ENCODE measurements at places on chromosomes 5 and 9. TPM values are rescaled to one million over a fixed set of nuclear protein-coding genes. Genes with fewer than 3 reads are reported as not detected.

GRCh38 chr9:109263358-109263757 is 57.5 kb downstream of the EPB41L4B start:
- H3K27me3 ChIP-seq, result no peaks in the 10 kb centered on the region
- H3K4me1 ChIP-seq, result no peaks in the 10 kb centered on the region
- DNase-seq, result no peak
- H3K36me3 ChIP-seq, result no peaks in the 10 kb centered on the region
- H3K27ac ChIP-seq, result no peak overlapping the region

DNA sequence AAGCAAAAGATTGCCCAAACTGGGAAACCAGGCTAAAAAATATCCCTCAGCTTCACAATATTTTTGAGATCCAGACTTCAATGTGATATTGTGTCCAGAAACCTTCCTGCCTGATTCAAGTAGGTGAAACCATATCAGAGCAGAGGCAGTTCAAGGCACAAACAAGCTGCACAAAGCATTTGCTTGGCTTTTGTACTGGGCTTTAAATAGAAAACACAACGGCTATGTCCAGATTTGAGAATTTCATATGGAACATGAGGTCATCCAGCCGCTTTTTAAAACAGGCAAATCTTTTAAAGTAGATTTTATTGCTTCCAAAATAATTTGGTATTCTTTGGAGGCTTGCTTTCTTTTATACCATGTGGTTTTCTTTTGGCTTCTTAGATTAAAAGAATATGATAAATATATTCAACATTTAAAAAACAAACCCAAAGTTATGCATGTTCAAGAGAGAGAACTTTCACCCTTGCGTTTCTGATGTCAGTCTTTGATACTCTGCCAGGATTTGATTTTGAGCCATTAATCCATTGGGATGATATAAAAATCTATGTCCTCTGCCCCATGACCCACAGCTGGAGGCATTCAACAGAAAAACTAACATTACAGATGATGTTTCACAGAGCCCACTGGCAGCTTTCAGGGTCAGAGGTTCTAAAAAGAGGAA is 29.0 kb upstream of the CCDC112 start:
- no peak overlapping the region for H3K4me3 ChIP-seq
- no peaks in the 10 kb centered on the region for H3K36me3 ChIP-seq
- H3K27ac ChIP-seq, result peak overlapping the region; percentile 38

DNA sequence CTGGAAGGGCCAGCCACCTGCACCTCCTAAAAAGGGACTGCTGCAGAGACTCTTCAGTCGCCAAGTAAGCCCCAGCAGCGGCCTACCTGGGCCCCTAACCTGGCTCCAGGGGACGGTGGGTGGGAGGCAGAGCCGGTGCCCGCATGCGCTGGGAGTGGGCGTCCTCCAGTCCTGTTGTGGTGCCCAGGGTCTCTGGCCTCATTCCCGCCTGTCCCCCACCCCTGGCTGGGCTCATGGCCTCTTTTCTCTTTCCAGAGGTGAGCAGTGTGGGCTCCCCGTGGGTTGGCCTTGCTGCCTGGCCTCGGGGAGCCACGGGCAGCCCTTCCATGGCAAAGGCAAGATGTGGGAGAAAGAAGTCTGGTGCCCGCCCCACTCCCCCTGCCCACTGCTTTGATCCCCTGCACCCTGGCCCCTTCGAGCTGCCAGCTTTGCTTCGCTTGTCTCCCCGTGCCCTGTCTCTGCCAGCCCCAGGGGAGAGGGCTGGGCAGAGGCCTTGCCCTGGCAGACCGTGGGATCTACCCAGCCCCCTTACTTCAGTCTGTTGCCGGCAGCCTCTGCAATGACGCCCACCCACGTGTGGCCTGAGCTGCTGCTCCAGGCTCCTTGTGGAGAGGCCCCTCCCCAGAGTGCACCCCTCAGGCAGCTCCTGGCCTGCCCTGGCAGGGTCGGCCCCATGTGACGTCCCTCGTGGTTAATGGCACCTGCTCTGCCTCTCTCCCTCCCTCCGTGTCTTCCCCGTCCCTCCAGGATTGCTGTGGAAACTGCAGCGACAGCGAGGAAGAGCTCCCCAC is 5.4 kb upstream of the PRR7 start:
- DNase-seq, result no peak
- peaks cover 7% of the 10 kb centered on the region for H3K4me1 ChIP-seq
- no peak overlapping the region for H3K27ac ChIP-seq
- H3K4me3 ChIP-seq, result no peak overlapping the region
- H3K36me3 ChIP-seq, result peaks cover 3% of the 10 kb centered on the region
- no peaks in the 10 kb centered on the region for H3K27me3 ChIP-seq

GRCh38 chr5:166382031-166382430 is 1909.4 kb upstream of the WWC1 start:
- no peaks in the 10 kb centered on the region for H3K36me3 ChIP-seq
- H3K4me3 ChIP-seq, result no peak overlapping the region
- no peaks in the 10 kb centered on the region for H3K27me3 ChIP-seq
- H3K27ac ChIP-seq, result no peak overlapping the region
- no peak for DNase-seq

DNA sequence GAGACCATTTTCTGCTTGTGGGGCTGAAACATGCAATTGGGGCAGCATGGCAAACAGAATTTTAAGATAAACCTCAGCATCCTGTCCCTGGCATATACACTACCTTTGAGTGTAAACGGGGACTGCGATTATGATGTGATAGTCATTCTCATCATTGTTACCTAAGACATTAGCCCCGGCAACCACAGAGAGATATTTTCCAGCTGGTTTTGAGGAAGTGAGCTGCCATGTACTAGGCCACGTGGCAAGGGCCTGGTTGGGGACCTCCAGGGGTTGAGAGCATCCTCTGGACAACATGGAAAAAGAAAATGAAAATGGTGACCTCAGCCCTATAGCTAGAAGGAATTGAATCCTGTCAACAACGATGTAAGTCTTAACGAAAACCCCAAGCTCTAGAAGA is 623.6 kb upstream of the CDH18 start:
- H3K4me1 ChIP-seq, result no peaks in the 10 kb centered on the region
- no peak overlapping the region for H3K27ac ChIP-seq
- no peak overlapping the region for H3K4me3 ChIP-seq
- no peaks in the 10 kb centered on the region for H3K36me3 ChIP-seq

DNA sequence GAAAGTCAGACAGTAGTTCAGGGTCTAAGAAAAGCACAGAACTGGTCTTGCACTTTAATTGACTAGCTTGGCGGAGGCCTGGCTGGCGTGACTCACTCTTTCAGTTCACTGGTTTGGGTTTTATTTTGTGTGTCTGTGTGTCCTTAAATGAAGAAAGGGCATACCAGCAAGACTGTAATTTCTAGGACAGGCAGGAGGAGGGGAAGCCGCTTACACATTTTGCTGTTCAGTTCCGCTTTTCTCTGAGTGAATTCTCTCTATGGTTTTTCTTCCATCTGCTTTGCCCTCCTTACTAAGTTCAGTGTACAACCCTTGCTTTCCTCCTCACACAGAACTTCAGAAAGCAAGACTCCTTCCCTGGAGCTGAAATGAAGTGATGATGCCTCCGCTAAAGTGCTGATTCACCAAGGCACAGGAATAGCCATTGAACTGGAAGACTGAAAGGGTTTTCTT is 150.8 kb downstream of the MEF2C start:
- H3K4me1 ChIP-seq, result peaks cover 21% of the 10 kb centered on the region
- DNase-seq, result peak; percentile 25
- H3K4me3 ChIP-seq, result no peak overlapping the region
- H3K27me3 ChIP-seq, result no peaks in the 10 kb centered on the region

DNA sequence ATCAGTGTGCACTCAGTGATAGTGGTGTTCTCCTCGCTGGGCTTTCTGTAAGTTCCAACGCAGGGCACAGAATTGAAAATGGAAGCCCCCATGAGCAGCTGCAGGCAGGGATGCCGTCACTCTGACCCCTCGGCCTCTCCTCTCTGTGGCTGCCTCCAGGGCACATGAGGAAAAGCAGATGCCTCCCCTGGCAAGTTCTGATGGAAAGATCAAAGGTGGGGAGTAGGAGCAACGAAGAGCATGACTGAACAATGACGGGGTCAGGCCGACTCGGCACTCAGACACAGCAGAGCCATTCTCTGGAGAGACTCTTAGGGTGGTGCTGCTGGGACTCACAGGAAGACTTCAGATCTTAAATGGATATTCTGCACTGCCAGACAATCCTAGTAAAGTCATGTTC is 65.6 kb upstream of the CKMT2 start:
- H3K4me1 ChIP-seq, result peaks cover 4% of the 10 kb centered on the region
- no peaks in the 10 kb centered on the region for H3K36me3 ChIP-seq
- peak; percentile 38 for DNase-seq
- no peak overlapping the region for H3K4me3 ChIP-seq
- H3K27me3 ChIP-seq, result no peaks in the 10 kb centered on the region
- H3K27ac ChIP-seq, result no peak overlapping the region

DNA sequence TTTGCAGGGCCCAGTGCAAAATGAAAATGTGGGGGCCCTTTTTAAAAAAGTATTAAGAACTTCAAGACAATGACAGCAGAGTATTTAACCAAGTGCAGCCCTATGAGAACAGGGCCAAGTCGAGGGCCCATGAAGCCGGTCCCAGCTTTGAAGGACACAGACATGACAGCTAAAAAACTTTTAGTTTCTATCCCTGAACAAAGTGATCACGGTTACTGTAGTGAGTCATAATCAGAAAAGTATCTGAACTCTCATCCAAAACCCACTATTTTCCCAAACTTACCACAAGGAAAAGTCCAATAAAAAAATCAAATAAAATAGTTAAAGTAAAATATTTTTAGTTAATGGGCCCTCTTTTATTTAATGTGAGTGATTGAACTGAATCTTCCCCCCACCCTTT is 126.0 kb downstream of the MEF2C start:
- no peaks in the 10 kb centered on the region for H3K4me1 ChIP-seq
- no peak overlapping the region for H3K4me3 ChIP-seq
- H3K27ac ChIP-seq, result peak overlapping the region; percentile 15
- H3K36me3 ChIP-seq, result peaks cover 26% of the 10 kb centered on the region
- no peak for DNase-seq
- no peaks in the 10 kb centered on the region for H3K27me3 ChIP-seq

The NUTM2F gene
- polyA plus RNA-seq, result 0.31 TPM

The TMC1 gene
- not detected for polyA plus RNA-seq

The PCDHGC4 gene
- polyA plus RNA-seq, result 2.9 TPM

The AGXT2 gene
- polyA plus RNA-seq, result not detected

The IFNA21 gene
- polyA plus RNA-seq, result not detected

The FOXD4L3 gene
- not detected for polyA plus RNA-seq

The C5orf63 gene
- 0.31 TPM for polyA plus RNA-seq

The IL31RA gene
- polyA plus RNA-seq, result not detected
